Naive B cell (primary cell): ENCODE measurements at places on chromosomes 2 and 18.

GRCh38 chr2:33123216-33123615 lies 176.5 kb downstream of the LTBP1 start:
- no peak for DNase-seq

GRCh38 chr2:173159791-173160463 lies 84.3 kb downstream of the MAP3K20 start:
- DNase-seq, result no peak

DNA sequence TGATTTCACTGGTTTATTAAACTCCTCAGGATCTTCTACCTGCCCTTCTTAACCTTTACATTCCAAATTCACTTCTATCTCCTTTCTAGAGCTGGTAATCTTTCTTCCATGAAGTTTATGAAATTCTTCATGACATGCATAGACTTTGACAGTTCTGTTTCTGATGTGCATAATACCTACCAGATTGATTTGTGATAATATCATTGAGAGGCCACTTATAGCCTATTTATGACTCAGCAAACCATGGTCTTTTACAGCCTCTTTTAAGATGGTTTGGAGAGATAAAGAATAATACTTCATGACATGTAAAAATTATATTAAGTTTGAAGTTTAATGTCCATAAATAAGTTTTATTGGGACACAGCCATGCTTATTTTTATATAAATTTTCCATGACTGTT lies 14.0 kb downstream of the SCN2A start:
- no peak for DNase-seq

DNA sequence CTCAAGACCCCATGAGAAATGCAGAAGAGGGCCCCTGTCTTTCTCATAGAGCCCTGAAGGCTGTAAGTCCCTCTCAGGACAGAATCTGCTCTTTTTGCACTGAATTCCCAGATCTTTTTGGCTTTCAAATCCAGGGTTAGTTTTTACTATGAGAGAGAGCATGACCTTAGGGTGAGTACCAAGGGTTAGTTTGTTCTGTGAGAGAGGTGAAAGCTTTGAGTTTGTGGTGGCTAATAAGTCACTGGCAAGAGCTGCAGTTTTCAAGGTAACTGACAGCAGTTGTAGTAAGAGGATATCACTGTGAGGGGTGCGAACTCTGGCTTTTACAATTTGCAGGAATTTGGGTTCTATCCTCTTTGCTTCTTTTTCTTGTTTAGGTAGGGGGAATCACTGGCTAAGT lies 248.4 kb upstream of the KCNH7 start:
- no peak for DNase-seq

GRCh38 chr2:84904717-84905174 lies 710 bp upstream of the TMSB10 start:
- DNase-seq, result no peak

DNA sequence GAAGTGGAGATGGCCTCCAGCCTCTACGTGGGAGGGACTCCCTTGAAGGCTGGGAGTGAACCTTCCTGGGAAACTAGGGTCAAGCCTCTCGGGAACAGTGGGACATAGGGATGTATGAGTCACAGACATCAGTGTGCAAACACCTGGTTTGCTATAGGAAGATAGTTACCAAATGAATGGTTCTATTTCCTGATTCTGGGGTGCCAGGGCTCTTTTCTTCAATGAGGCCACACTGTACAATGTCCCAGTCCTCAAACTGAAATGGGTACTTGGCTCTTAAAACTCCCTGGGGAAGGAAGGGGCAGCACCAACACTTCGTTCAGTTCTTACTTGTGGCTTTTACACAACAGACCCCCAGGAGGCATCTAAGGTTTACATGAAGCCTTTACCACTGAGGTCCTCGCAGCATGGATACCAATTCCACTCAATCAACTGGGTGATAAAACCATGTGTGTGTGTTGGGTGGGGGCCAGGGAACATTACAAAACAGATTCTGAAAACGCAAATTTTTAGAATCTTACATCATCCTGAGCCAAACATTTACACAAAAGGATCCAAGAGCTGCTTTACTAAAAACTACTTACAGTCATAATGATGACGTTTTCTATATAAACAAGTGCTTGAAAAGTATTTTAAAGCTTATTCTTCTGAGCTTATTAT lies 10.4 kb downstream of the ERFE start:
- no peak for DNase-seq

DNA sequence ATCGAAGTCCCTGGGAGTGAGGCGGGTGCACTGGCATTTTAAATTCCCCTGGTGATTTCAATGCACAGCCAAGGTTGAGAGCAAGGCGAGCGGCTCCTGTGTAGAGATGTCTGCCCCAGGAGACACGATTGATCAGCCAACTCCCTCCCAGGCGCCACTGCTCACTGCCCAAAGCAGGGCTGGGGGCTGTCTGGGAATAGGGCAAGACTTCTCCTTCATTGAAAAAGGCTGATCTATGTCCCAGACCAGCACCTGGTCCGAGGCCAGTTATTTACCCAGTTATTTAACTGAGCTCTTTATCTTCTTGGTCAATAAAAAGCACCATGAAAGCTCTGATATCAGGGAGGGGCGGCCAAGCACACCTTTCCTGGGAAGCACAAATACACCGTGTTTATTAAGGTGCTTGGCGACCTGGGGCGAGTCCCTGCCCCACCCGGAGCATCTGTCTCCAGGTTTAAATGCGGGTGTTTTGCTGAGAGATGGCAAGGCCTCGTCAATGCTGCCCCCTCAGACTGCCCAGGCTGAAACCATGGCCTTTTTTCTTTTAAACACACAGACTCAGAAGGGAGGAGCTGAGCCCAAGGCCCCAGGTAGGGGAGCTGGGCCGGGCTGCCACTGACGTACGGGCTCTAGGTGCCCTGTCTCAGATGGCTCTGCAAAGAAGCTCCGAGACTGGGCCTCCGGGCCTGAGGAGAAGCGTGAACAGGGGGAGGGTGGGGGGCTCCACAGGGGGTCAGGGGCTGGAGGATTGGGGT lies 73.9 kb upstream of the HPCAL1 start:
- no peak for DNase-seq

DNA sequence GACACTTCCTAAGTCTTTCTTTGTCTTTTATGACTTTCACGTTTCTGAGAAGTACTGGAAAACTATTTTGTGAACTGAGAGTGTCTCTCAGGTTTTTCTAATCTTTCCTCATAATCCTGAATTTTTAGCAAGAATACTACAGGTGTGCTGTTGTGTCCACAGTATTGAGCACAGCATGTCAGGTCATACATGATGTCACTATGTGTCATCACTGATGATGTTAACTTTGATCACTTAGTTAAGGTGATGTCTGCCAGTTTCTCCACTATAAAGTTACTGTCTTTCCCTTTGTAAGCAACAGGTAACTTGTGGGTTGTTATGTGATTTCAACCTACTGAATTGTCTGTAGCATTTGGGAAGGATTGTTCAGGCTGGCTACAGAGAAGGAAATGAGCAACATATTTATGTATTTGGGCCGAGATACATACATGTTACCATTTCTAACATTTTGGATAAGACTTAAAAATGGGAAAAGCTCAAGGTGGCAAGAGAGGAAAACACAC lies 11.1 kb downstream of the MATN3 start:
- DNase-seq, result no peak

DNA sequence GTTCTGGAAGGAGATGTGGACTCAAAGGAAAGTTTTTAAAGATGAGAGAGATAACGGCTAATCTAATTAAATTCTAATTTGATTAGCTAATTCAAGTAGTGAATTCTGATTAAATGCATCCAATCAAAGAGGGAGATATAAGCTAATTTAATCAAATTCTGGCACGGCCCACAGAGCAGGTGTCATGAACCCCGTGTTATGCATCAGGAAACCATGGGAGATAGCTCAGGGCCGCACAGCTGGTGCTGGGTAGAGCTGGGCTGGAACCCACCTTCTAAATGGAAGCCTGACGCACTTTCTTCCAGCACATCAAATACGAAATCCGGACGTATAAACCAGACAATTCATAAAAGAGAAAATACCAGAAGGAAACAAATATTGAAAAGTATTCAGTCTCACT lies 57.2 kb downstream of the GREB1 start:
- no peak for DNase-seq

DNA sequence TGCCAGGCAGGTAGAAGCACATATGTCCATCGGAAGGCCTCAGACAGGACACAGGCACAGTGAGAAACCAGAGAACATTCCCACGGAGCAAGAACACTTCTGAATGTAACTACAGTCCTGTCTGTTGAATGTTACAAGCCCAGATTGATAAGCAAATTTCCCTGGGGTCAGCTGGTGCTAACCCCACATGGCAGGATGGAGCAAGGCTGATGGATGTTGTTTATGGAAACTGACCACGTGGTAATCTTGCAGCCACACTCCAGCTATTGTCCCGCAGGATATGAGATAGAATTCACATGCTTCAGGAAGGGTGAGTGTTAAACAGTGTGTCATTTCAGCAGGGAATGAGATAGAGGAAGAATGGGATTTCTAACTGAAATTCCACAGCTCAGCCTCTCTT lies 138.8 kb upstream of the COPS8 start:
- DNase-seq, result no peak
